Camera-type eye (tissue), 1 donor: ENCODE measurements at places on chromosomes 1 and 21. TPM values are rescaled to one million over a fixed set of nuclear protein-coding genes. Genes with fewer than 3 reads are reported as not detected.

LCE6A gene
- not detected for total RNA-seq

LCE1A gene
- not detected for total RNA-seq

KCNA2 gene
- 12.1 TPM for total RNA-seq

TFF2 gene
- total RNA-seq, result not detected

MYBPH gene
- 4.5 TPM for total RNA-seq

CAPN9 gene
- 0.33 TPM for total RNA-seq
